ENCODE measurements at places on chromosomes 11 and 22.

DNA sequence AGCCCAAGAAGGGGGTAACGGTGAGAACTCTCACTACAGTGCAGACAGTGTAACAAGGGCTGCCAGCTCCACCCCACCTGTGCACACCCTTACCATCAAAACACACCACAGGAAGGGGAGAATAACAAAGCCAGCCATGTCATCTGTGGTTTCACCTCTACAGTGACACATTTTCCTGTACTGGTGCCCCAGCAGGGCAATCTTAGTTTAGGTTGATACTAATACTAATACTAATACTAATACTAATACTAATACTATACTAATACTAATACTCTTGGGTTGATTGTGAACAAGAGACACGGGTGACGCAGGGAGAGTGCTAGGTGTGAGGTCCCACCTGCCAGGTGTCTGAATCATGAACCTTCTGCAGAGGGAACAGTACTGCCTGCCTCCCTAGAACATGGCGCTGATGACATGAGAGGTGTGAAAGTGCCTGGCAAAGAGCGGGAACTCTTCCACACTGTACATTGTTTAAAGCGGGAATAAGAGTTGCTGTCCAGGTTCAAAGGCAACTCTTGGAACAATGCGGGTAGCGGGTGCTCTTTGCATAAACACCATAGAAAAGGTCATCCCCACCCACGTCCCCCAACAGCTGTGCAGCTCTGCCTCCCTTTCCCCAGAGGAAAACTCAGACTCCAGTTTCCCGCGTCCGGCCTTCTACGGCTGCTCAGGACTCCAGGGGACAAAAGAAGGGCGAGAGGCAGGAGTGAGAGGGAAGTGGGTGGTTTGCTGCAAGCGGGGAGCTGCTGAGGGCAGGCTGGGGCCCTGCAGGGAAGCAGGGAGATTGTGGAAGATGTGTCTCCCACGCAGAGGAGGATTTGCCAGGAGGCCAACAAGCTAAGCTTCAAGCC, 25.0 kb upstream of the TMPRSS4 start:
- no peak for DNase-seq

- no peak for DNase-seq
Measured at GRCh38 chr22:40302149-40302548, 44.2 kb upstream of the ADSL start.

- no peak for DNase-seq
Measured at GRCh38 chr11:116310698-116311097, 462.1 kb downstream of the BUD13 start.

GRCh38 chr22:39437791-39438704, 18.8 kb upstream of the MGAT3 start:
- no peak for DNase-seq

GRCh38 chr11:131906963-131907362, 536.5 kb downstream of the NTM start:
- no peak for DNase-seq

GRCh38 chr11:1832211-1832919, 2.4 kb upstream of the SYT8 start:
- DNase-seq = no peak

DNA sequence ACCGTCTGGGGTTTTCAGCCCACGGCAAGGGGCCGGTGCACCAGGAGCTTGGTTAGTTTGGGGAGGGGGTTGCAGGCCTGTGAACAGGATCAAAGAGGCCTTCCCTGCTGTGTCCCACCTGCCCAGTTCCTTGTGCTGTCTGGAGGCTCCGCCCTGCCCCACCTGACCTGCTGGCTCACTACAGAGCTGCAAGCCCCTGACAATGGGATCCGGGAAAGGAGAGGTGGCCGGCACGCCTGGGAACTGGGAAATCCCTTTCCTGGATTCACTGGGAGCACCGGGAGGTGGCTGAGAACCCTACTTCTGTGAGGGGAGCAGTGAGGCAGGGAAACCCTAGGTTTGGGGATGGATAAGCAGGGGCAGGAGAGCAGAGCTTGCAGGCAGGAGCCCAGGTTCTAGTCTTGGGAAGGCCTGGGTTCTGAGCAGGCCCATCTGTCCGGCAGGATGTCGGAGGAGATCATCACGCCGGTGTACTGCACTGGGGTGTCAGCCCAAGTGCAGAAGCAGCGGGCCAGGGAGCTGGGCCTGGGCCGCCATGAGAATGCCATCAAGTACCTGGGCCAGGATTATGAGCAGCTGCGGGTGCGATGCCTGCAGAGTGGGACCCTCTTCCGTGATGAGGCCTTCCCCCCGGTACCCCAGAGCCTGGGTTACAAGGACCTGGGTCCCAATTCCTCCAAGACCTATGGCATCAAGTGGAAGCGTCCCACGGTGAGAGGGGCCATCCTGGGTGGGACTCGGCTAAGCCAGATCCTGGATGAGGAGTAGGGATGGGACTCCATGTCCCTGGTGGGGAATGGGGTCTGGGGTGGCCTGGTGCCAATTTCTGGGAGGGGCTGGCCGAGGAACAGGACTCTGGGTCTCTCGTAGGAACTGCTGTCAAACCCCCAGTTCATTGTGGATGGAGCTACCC, 786 bp downstream of the CAPN1 start:
- DNase-seq = no peak

DNA sequence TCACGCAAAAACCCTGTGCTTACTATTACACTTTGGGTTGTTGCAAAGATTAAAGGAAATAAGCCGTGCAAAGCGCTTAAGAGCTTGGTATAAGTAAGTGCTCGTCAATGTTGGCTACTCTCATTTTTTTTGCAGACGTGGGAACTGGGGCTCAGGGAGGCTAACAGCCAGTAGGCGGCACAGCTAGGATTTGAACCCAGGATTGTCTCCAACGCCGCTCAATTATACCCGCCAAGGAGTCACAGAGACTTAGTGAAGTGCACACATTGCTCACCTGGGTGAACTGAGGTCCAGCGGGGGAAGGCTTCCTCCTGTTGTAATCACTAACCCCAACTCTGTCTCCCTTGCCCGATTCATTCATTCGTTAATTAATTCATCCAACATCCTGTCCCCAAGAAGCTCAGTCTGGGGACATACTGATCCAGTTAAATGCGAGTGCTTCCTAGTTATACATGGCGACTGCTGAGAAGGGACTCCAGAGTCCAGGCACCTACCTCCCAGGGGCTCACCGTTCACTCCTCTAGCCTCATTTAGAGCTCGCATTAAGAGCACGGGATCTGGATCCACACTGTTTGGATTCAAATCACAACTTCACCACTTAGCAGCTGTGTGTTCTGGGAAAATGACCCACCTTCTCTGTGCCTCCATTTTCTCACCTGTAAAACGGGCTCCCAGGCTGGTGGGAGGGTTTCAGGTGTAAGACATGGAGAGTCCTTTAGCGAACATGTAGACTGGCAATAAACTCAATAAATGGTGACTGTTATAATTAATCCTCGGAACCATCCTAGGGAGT, 838 bp upstream of the MTFP1 start:
- DNase-seq = no peak

- no peak for DNase-seq
Measured at GRCh38 chr11:71245601-71246391, 6.6 kb downstream of the SHANK2 start.

DNA sequence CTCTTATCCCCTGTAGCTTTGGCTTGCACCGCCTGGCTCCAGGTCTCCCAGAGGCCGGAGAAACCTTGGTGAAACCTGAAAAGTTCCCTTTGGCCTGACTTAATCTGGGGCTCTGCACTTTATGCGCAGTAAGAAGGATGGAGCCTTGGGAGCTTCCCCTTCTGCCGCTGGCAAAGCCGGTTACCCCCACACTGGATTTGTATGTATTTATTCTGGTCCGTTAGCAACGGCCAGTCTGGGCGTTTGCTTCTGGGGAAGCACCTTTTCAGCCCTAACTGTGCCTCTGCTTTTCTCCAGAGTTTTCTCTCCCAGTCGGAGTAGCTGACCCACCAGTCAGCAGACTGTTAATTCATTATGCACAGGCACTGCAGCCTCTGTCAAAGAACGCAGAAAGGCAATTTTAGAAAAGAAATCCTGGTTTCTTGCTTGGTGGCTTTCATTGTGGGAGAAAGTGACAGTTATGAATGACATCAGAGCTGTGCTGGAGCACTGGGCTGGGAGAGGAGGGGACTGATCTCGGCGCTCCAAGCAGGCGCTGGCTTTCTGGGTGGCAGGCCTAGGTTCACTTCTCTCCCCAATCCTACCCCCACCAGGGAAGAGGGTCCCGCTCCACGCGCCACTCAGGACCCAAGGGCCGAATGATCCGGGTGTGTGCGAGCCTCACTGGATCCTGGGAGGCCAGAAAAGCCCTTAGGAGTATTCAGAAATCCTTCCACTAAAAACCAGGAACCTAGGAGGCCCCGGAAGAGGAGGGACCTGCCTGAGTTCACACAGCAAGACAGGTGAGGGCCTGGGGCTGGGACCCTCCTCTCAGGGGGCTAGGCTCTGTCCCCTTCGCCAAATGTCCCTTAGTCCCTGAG, 70.2 kb downstream of the RTL6 start:
- DNase-seq = no peak

- no peak for DNase-seq
Measured at GRCh38 chr22:24731761-24732160, 42.8 kb downstream of the PIWIL3 start.

- no peak for DNase-seq
Measured at GRCh38 chr11:92475316-92475715, 250.7 kb downstream of the FAT3 start.

- no peak for DNase-seq
Measured at GRCh38 chr22:20602609-20603164, 95.3 kb downstream of the MED15 start.

Data from CMK (cell line).